Left hindlimb (tissue), 1 donor: ENCODE measurements at places on chromosomes 11 and 22.

GRCh38 chr11:118415739-118416068 is 14.3 kb downstream of the ATP5MG start:
- no peak for DNase-seq

DNA sequence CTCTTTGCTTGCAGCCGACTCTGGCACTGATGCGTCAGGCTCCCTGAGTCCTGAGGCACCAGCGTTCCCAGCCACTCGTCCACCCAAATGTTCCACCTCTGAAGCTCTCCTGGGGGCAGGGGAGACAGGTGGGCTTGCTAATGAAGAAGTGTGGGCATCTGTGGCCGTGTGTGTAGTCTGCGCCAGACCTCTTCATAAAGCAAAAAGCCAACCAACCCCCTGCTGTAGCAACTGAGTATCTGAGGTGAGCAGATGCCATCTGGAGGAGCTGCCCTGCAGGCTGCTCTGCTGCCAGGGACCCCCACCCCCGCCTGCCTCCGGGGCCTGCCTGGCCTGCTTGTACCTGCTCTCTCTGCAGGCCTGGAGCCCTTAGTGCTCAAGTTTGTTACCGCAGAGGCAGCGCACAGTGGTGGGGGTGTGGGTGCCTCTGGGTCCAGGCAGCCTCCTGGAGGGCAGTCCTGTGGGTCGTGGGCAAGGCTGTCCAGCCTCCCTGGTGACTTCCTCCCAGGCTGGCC is 272.5 kb downstream of the TBC1D22A start:
- no peak for DNase-seq

DNA sequence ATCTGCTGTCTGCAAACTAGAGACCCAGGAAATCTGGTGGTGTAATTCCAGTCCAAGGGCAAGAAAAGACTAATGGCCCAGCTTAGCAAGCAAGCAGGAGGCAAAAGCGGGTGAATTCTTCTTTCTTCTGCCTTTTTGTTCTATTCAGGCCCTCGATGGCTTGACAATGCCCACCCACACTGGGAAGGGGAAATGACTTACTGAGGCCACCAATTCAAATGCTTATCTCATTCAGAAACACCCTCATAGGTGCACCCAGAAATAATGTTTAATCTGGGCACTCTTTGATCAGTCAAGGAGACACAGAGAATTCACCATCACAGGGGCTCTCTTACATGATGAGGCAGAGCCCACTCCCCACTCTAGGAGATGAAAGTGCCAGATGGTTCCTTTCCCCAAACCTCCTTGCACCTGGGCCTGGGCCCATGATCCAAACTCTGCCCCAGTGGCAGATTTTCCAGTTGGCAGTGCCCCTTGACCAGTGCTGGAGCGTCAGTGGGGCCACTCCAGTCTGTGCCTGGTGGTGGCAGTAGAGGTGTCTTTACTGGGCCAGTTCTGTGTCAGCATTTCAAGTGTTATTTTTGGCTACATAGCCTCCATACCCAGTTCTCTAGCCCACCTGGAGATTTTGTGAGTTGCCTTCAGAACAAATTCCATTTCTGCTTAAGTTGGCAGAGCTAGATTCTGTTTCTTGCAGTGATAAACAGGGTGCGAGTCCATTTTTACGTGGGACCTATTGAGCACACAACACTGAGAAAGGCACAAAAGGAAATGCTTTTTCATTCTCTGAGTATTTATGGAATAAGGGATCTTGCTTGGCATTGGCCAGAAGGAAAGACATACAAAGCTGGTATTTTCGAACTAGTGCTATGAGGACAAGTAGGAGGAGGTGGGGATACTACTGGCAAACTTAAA is 7.5 kb downstream of the ELMOD1 start:
- DNase-seq, result no peak

DNA sequence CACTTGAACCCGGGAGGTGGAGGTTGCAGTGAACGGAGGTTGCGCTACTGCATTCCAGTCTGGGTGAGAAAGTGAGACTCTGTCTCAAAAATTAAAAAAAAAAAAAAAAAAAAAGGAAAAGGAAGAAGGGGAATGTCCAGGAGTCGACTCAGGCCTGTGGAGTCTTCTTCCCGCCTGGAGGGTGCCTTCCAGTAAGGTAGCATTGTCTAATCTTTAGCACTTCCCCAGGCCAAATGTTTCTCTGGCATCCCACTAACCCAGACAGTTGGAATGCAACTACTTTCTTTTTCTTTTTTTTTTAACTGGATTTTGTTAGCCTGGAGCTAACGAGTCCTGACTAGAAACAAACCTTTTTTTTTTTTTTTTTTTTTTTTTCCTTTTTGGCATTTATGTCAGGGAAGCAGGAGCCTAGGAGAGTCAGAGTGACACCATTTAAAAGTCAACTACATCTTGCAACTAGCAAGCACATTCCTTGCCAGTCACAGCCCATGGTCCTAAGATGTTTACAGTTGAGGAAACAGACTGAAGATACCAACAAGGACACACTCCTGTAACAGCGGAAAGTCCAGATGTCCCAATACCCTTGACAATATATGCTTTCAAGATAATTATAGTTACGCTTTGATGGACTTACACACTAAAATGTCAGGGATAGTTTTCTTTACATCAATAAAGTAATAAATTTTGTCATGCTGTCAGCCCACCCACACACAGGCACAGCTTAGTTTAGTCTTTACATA is 10.6 kb downstream of the PLET1 start:
- DNase-seq, result no peak

DNA sequence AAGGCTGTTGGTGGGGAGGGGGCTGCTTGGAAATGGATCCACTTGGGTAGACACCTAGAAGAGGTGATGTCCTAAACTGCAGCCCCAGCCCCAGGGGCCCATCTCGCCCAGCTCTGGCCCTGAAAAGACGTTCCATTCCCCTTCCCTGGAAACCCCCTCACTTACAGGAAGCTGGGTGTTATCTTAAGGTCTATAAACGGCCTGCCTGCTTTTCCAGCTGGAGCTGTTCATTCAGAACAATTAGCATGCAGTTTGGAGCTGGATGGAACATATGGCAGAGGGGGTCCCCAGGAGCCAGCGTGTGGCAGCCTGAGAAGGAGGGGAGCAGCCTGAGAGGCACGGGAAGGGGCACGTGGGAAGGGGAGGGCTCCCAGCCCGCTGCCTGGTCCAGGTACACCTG is 139.6 kb downstream of the PKNOX2 start:
- no peak for DNase-seq

- no peak for DNase-seq
These were observed 24.6 kb downstream of the MYBPC3 start for GRCh38 chr11:47327949-47328348.

DNA sequence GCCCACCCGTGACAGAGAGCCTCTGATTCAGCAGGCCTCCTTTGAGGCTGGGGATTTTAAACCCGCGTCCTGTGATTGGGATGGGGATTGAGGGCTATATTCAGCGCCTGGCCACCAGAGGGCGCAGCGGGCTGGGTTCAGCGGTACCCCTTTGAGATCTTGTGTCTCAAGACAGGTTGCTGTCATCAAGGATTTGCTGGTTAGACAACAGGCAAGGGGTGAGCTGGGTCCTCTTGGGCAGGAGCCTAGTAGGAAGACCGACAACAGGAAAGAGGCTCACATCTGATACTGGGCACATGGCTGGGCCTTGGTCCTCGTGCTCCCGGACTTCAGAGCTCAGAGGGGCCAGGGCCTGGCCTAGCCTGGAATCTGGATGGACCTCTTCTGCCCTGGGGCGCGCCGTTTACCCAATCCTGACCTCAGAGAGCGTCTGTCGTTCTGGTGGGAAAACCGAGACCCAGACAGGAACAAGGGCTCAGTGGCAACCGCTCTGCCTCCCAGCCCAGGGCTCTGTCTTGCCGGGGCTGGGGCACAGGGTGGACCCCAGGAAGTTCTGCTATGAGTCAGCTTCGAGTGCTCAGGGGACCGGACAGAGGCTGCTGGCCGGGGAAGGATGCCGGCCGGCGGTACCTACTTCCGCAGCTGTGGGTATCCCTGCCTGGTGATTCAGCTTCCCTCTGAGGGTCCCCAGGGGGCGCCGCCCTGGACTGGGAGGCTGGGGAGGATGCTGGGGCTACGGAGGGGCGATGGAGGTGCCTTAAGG is 929 bp upstream of the SLC35E4 start:
- DNase-seq, result peak; percentile 85

DNA sequence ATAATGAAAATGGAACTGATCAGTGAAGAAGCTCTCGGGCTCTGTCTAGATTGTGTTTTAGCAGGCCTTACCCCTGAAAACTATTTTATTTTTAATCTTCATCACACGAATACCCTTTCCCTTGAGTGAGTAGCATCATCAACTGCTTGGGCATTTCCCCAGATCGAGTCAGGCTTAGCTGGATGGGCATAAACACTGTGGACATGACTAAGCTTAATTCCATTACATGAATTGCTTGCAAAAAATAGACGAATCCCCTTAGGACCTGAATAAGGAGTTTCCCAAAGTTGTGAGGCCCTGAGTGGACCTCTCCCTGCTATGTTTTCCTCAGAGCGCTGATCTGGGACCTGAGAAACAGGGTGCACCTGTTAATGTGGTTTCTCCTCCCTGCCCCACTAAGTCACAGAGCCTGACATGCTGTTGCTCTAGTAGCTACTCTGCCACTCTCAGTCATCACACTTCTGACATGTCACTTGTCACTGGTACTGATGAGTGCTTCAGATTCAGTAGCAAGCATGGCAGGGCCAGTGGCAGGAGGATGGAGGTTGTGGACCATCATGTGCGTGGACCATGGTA is 53.5 kb downstream of the ENDOD1 start:
- no peak for DNase-seq

DNA sequence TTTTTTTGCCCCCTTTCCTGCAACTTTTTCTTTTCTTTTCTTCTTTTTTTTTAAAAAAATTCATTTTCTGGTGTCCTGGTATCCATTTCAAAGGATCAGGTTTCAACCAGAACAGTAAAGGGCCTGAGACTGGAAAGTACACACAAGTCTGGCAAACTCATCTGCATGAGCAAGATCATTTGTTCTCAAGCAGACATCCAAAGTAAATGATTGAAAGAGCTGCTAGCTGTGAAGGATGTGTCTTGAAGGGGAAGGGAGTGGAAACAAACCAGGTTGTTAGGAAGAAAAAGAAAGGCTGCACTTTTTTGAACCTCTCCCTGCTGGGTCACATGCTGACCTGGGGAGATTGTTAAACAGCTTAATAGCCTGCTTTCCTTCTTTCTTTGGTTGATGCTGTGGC is 5.3 kb downstream of the YAP1 start:
- DNase-seq, result no peak

DNA sequence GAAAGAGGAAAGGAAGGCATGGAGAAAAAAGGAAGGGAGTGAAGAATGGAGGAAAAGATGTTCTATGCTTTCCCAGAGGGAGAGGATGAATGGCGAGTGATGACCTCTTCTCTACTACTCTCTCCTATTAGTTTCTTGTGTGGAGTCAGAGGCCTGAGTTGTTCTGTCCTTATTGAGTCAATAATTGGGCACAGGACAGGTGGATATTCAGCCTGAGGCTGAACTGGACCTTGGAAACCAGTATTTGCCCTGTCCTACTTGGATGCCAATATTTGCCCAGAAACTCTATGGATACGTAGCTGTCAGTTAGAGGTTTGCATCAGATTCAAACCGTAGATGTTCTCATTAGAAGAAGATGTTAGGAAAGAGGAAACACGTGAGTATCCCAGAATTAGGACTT is 17.6 kb upstream of the SWAP70 start:
- no peak for DNase-seq

DNA sequence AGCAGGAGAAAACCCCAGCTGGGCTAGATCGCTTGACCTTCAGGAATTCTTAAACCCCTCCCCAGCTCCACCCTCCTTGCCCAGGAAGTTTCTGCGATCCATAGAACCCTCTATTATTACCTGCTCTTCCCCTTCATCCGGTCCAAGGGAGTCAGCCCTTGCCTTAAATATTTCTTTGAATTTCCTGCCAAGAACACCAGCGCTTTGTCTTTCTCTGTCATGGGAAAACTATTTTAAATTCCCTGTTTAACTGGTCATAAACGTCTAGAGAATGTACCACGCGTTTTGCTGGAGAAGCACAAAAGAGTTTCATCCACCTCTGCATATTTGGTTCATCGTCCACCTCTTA is 496 bp upstream of the TRAF6 start:
- DNase-seq, result no peak

DNA sequence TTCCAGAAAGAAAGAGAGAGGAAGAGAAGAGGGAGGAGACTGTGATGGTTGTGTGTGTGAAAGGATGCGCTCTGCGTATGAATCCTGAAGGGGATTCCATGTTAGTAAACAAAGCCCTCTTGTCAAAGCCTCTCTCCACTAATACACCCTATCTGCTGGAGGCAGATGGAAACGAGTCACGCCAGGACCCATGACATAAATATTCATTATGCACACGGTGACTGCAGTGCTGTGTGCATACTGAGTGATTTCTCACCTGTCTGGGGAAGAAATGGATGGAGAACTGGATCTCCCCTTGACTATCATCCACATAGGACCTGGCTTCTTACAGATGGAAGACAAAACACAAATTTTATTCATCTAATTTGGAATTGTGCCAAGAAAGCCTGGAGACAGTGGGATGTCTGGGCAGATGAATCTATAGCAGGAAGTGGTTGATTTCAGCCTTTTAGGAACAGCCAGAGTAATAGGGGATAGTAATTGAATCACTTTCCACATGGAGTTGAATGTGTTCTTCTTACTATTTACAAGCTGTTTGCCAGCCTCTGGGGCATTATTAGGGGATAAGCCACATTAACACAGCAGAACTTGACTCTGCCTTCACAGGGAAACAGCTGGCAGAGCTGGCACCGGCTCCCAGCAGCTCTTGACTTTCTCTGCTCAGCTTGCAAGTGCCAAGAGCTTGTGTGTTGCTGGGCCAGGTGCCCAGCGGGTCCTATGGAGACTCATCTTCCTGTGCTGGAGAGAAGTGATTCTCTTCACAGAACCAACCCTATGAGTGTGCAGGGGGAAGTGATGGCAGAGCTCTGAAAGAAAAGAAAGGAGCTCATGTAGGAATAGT is 9.0 kb downstream of the MTNR1B start:
- peak; percentile 81 for DNase-seq

DNA sequence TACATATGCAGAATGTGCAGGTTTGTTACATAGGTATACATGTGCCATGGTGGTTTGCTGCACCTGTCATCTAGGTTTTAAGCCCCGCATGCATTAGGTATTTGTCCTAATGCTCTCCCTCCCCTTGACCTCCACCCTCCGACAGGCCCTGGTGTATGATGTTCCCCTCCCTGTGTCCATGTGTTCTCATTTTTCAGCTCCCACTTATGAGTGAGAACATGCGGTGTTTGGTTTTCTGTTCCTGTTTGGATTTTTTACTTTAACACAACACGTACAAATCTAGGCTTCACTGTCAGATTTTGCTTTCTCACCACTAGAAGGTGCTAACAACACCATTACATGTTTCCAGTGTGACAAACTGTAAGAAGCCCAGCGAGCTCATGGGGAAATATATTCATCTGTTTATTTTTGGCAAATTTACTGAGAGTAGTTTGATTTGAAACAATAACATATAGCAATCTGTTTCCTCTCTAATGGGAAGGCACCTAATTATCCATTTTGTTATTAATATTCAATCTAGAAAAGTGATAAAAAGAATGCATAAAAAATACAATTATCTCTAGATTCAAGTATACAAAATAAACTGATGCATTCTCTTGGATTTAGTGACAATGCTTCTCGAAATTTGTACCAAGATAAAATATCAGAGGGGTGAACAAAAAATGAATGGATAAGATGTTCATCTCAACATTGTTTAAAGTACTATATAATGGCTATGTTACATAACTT is 23.2 kb upstream of the BIRC3 start:
- DNase-seq, result no peak

GRCh38 chr11:35945137-35945518 is 1.3 kb downstream of the LDLRAD3 start:
- DNase-seq, result no peak

GRCh38 chr11:2989551-2989950 is 2.6 kb downstream of the NAP1L4 start:
- DNase-seq, result no peak

GRCh38 chr11:47646019-47646418 is 3.7 kb upstream of the MTCH2 start:
- no peak for DNase-seq
